ENCODE measurements at places on chromosomes 2 and 18.

DNA sequence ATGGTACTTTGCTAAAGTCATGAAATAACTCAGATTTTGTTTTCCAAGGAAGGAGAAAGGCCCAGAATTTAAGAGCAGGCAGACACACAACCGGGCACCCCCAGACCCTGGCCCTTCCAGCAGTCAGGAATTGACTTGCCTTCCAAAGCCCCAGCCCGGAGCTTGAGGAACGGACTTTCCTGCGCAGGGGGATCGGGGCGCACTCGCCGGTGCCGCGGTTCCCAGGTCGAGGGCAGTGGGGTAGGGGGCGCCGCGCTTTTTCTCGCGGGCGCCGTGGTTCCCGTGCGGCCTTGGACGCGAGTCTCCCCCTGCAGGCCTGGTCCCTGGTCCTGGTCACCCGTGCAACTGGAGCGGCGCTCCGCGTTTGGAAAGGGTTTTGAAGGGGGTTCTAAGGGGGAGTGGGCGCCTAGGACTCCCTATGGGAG, 1.2 kb downstream of the ZNF236 start:
- DNase-seq, result no peak

DNA sequence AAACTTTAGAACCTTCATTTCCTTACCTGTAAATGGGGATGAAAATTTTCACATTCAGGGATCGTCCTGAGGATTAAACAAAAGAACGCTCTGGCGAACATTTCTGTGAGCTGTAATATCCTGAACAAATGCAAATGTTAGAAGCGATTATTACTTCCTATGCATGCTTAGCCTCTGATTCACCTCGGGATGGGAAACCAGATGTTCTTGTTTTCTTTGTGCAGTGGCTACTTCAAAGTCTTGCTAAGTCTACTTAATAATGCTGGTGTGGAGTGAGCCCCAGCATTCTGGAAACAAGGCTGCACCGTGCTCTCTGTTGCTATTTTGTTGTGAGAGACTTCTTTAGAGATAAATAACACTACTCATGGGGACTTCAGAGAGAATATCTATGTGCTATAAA, 119.1 kb upstream of the PELI1 start:
- no peak for DNase-seq

DNA sequence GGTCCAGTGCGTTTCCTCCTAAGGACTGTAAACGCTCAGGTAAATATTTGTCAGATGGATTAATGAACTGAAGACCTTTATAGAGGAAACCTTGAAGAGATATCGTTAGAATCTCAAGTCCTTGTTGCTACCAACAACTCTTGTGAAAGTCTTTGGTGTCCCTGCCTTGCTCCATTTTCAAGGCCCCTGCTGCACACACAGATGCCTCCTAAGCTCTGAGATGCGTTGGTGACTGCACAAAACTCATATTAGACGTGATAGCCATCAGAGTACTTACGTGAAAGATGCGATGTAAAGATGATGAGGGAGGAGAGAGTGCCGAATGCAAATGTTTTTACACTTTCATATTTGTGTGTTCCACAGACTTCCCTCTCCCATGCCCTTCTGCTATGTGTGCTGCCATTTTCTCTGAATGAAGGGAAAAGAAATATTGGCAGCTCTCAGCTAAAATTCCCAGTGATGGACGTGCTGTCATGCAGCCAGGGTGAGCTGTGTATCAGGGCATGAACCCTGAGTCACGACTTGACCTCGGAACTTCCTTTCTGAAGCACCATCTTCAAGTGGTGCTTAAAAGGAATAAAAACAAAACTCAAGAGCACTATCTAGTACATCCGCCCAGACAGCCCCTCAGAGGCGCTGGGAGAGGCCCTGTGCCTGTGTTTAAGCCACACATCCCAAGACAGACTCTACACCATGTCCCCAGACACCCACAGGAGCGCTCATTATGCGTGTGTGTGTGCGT, 117.4 kb downstream of the FAM210A start:
- DNase-seq, result no peak

DNA sequence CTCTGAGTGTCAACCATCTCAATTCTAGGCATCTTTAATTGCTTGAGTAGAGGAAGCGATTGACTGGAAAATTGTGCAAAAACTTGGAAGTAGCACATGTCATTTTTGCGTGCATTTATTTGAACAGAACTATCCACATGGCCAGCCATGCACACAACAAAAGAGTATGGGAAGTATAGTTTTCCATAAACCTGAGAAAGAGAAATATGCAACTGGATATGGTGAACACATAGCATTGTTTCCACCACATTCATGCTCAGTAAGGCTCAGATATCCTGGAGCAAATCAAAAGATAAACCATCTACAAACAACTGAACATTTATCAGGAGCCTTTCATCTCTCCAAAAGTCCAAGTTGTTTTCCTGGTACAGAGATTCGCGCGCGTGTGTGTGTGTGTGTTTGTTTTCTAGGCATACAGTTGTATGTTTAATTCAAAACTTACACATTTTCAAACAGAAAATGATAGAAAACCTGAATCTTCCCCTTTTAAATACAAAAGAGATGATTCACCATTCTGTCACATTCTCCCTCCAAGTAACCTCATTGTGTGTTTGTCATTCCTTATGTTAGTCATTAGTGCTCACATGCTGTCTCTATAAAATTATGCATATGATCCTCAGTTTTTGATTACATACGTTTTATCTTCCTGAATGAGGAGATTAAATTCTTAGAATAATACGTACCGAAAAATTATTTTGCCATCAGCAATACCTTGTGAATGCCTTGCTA, 780.4 kb upstream of the NRXN1 start:
- no peak for DNase-seq

DNA sequence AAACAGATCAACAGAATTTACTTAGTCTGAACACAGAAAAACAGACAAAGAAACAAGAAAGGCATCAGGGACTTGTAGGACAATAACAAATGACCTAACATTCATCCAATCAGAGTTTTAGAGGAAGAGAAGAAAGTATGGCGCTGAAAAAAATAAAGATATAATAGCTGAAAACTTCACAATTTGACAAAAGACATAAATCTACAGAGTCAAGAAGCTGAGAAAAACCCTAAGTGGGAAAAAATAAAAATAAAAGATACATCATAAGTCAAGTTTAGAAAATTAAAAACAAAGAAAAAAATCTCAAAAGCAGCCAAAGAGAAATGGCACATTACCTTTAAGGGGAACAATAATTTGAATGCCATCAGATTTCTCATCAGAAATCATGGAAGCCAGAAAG, 7.7 kb downstream of the LDAH start:
- DNase-seq, result no peak

DNA sequence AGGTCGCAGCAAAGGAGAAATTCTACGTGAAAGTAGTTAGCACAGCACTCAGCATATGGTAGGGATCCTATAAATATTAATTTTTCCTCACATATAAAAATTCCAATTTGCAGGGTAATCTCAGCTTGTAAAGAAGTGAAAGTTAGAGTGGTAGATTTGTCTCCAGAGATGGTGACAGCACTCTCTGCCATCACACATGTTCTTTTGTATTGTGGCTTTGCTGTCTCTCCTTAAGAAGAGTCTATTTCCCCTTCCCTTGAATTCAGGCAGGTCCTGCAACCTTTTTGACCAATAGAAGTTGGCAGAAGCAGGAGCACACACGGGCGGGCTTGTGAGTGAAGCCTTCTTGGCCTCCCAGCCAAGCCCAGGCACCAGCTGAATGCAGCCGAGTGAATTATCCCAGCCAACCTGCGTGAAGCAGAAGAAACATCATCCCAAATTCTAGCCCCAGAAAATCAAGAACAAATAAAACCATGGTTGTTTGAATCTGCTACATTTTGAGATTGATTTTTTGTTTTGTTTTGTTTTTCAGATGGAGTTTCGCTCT, 107.8 kb upstream of the COPS8 start:
- no peak for DNase-seq

DNA sequence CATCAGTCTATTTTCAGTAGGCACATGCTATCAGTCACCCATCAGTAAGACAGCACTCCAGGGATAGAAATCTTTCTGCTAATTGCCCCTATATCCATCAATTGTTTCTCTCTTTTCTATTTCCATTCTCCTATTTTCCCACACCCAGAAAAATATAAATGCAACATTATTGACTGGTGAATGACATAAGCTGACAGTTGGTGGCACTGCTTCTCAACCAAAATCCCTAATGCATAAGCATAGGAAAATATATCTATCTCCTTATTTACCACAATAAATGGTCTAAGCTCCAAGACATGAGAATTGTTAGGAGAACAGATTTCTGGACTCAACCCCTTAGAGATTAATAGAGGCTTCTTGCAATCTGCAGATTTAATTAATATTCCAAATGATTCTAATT, 64.0 kb upstream of the REG3A start:
- DNase-seq, result no peak
